Hepatocyte (in vitro differentiated cells): ENCODE measurements at places on chromosomes 12 and 14. TPM values are rescaled to one million over a fixed set of nuclear protein-coding genes. Genes with fewer than 3 reads are reported as not detected.
A peak's percentile ranks its signal among the peaks of the same experiment; 100 is the strongest.

The PRR13 gene
- total RNA-seq = 135 and 150 TPM in 2 replicates

The SLC41A2 gene
- total RNA-seq = 42.8 and 48.2 TPM in 2 replicates

- H3K4me3 ChIP-seq = no peak overlapping the region
- no peak for DNase-seq
- no peak overlapping the region for H3K27ac ChIP-seq
- no peaks in the 10 kb centered on the region for H3K27me3 ChIP-seq
- no peaks in the 10 kb centered on the region for H3K36me3 ChIP-seq
These were observed 31.9 kb downstream of the VRTN start for GRCh38 chr14:74380172-74380571.

The PTHLH gene
- total RNA-seq = 1.8 and 4.5 TPM in 2 replicates

The KRT75 gene
- total RNA-seq = not detected in 2 replicates

DNA sequence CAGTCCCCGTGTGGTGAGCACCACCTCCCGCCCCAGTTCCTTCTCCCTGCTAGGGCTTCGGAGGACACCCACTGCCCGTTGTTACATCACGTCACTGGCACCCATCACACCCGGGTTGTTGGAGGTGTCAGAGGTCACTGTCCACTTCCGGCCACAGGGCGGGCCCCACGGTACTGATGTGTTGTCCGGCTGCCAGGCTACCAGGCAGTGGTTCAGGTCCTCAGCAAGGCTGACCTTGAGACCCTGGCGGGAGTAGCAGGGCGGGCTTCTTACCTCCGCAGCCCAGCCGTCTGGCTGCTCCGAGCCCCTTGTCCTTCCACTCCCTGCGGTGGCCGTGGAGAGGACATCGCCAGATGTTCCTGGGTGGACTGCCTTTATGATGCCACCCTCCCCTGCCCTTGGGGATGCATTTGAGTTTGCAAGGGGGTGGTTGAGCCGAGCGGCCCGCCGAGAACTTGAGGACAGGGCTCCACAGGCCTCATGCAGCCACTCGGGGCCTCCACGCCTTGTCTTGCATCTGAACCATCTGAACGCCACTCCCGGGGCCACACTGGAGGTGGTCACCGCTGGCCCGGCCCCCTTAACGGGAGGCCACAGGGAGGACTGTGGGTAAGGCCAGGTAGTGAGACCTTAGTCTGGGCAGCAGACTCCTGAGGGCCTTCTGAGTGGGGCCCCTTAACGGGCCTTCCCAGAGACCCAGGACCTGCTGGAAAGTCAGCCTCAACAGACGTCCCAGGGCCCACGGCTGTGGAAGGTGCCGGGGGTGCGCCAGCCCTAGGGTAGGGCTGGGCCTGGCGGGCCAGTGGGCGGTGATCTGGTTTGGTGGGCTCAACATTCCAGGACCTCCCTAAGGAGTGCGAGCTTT lies 27.1 kb upstream of the PLD4 start:
- H3K27me3 ChIP-seq = no peaks in the 10 kb centered on the region
- DNase-seq = no peak
- no peaks in the 10 kb centered on the region for H3K36me3 ChIP-seq
- no peaks in the 10 kb centered on the region for H3K4me1 ChIP-seq
- H3K4me3 ChIP-seq = no peak overlapping the region

- H3K27me3 ChIP-seq = no peaks in the 10 kb centered on the region
- no peak overlapping the region for H3K4me3 ChIP-seq
- no peak for DNase-seq
- no peaks in the 10 kb centered on the region for H3K36me3 ChIP-seq
- H3K27ac ChIP-seq = no peak overlapping the region
These were observed 15.0 kb downstream of the ZFYVE21 start for GRCh38 chr14:103730490-103731035.

The RAD51AP1 gene
- total RNA-seq = 9.8 and 11.5 TPM in 2 replicates

- no peaks in the 10 kb centered on the region for H3K27me3 ChIP-seq
- peak overlapping the region; percentile 76 for H3K27ac ChIP-seq
- H3K4me1 ChIP-seq = peaks cover 4% of the 10 kb centered on the region
- H3K4me3 ChIP-seq = no peak overlapping the region
- no peaks in the 10 kb centered on the region for H3K36me3 ChIP-seq
These were observed 188.5 kb downstream of the ALX1 start for GRCh38 chr12:85468356-85469157.

The C12orf60 gene
- total RNA-seq = 1.5 and 2.3 TPM in 2 replicates
